ENCODE measurements at places on chromosomes 7 and 10.

GRCh38 chr7:78377532-78377931, 579.0 kb downstream of the PHTF2 start:
- no peaks in the 10 kb centered on the region for H3K27me3 ChIP-seq
- H3K36me3 ChIP-seq = no peaks in the 10 kb centered on the region
- H3K4me3 ChIP-seq = no peak overlapping the region
- H3K4me1 ChIP-seq = no peaks in the 10 kb centered on the region
- no peak for DNase-seq

DNA sequence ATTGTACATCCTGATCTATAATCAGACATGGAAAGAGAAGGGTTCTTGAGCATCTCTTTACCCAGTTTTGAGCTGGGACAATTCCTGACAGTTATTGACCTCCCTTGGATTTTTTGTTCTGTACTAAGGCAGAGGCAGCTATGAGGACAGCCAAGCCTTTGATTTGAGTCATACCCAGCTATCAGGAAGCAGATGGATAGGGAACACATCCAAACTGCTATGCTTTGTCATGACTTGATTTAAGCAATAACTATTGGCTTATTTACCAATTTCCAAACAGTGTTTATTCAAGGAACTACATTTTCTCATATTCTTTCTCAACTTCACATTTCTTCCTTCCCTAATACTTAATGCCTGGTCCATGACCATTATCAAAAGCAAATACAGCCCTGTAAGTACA, 396.4 kb upstream of the STEAP1 start:
- H3K27me3 ChIP-seq = no peaks in the 10 kb centered on the region
- H3K4me1 ChIP-seq = no peaks in the 10 kb centered on the region
- no peak for DNase-seq
- H3K36me3 ChIP-seq = no peaks in the 10 kb centered on the region
- H3K27ac ChIP-seq = no peak overlapping the region
- H3K4me3 ChIP-seq = no peak overlapping the region

DNA sequence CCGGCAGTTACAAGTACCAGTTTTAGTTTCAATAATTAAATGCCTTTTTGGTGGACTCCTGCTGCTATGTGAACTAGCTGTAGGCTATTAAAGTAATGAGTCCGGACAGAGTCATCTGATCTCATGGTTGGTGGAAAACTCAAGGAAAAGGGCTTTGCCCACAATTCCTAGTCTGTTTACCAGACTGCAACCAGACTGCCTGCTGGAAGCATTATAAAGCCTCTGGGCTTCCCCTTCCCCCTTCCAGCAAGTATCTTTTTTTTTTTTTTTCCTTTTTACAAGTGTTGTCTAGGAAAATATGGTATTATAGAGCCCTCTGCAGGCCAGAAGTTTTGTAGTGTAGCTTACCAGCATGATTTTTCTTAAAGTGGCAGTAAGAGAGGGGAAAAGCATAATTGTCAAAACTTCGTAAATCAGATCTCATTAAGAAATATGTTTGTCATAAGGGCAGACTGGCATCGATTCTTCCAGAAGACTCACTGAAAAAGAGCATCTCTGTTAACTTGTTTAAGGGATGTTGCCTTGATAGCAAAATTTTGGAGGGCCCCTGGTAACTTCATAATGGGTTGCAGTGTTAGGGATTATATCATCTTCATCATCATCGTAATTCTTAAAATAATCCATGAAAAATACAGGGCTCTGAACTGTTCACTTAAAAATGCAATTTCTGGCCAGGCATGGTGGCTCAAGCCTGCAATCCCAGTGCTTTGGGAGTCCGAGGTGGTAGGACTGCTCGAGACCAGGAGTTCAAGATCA, 181.3 kb downstream of the TAX1BP1 start:
- H3K27ac ChIP-seq = no peak overlapping the region
- no peaks in the 10 kb centered on the region for H3K4me1 ChIP-seq
- no peak overlapping the region for H3K4me3 ChIP-seq
- no peaks in the 10 kb centered on the region for H3K36me3 ChIP-seq
- peak; percentile 60 for DNase-seq

DNA sequence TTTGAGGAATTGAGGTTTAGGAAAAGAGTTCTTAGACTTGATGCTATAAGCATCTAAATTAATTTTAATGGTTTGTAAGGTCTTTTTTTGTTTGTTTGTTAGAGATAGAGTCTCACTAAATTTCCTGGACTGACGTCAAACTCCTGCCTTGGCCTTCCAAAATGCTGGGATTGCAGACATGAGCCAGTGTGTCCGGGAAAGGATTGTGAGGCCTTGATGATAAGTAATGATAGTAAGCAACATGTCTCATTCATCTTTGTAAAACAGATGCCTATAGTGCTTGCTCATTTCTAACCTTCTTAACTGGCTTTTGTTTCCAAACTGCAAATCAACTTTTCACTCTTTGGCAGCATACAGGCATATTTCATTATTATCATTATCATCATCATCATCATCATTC, 176.0 kb upstream of the KCND2 start:
- H3K4me1 ChIP-seq = no peaks in the 10 kb centered on the region
- no peak for DNase-seq
- H3K4me3 ChIP-seq = no peak overlapping the region
- no peak overlapping the region for H3K27ac ChIP-seq
- no peaks in the 10 kb centered on the region for H3K27me3 ChIP-seq

DNA sequence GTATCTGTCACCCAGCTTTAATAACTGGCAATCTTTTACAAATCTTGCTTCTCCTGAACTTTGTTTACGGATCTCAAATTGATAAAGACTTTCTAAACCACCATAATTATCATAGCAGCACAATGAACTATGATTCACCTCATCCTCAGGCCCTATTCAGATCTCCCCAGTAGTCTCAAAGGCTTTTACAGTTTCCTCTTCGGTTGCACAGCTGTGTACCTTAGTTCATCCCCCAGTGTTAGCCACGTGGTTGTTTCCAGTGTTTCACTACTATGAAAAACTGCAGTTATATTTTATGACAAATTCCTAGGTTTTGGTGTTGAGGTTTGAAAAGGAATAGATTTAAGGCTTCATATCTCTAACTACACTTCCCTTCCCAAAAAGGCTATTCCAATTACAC, 24.9 kb downstream of the PAXIP1 start:
- H3K27ac ChIP-seq = no peak overlapping the region
- no peaks in the 10 kb centered on the region for H3K27me3 ChIP-seq
- no peaks in the 10 kb centered on the region for H3K4me1 ChIP-seq
- peaks cover 41% of the 10 kb centered on the region for H3K36me3 ChIP-seq

DNA sequence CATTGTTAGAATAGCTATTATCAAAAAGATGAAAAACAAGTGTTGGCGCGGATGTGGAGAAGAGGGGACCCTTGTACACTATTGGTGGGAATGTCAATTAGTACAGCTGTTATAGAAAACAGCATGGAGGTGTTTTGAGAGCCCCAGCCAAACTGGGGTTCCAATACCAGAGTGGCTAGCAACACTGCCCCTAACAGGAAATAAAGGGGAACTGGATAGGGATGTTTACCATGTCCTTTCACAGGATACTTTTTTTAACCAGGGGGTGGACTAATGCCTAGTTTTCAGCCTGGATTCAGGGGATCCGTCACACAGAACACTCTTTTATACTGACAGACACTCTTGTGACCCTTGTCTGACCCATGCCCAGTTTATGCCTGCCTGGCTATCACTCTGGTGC, 6.9 kb upstream of the GSTK1 start:
- no peaks in the 10 kb centered on the region for H3K27me3 ChIP-seq
- H3K4me1 ChIP-seq = no peaks in the 10 kb centered on the region
- no peak overlapping the region for H3K4me3 ChIP-seq
- no peak for DNase-seq
- no peaks in the 10 kb centered on the region for H3K36me3 ChIP-seq

GRCh38 chr10:127434006-127434405, 115.1 kb upstream of the NPS start:
- H3K36me3 ChIP-seq = peaks cover 84% of the 10 kb centered on the region
- no peaks in the 10 kb centered on the region for H3K4me1 ChIP-seq
- H3K27me3 ChIP-seq = no peaks in the 10 kb centered on the region
- DNase-seq = no peak

GRCh38 chr7:129067943-129068548, 13.1 kb upstream of the TNPO3 start:
- DNase-seq = no peak
- H3K4me1 ChIP-seq = no peaks in the 10 kb centered on the region
- H3K27me3 ChIP-seq = no peaks in the 10 kb centered on the region
- no peak overlapping the region for H3K27ac ChIP-seq
- H3K36me3 ChIP-seq = no peaks in the 10 kb centered on the region

GRCh38 chr10:70940834-70941568, 52.6 kb upstream of the PCBD1 start:
- no peak overlapping the region for H3K4me3 ChIP-seq
- no peaks in the 10 kb centered on the region for H3K27me3 ChIP-seq
- H3K27ac ChIP-seq = no peak overlapping the region
- no peak for DNase-seq
- no peaks in the 10 kb centered on the region for H3K36me3 ChIP-seq

- H3K27me3 ChIP-seq = no peaks in the 10 kb centered on the region
- no peak overlapping the region for H3K4me3 ChIP-seq
- H3K27ac ChIP-seq = no peak overlapping the region
- DNase-seq = no peak
These were observed 112.8 kb upstream of the CARD11 start for GRCh38 chr7:3156508-3156907.

DNA sequence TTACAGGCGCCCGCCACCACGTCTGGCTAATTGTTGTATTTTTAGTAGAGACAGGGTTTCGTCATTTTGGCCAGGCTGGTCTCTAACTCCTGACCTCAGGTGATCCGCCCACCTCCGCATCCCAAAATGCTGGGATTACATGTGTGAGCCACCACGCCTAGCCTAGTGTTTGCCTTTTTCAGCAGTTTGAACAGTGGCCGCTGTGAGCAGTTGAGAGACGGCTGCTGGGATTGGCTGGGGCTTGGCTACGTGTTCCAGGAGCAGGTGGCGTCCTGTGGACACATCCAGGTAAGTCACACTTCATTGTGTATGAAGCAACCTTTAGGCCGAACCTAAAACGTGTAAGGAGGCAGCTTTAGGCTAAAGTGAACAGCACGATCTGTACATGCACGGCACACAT, 231.8 kb upstream of the PITRM1 start:
- no peaks in the 10 kb centered on the region for H3K27me3 ChIP-seq
- H3K4me1 ChIP-seq = no peaks in the 10 kb centered on the region
- H3K27ac ChIP-seq = no peak overlapping the region
- H3K36me3 ChIP-seq = no peaks in the 10 kb centered on the region

DNA sequence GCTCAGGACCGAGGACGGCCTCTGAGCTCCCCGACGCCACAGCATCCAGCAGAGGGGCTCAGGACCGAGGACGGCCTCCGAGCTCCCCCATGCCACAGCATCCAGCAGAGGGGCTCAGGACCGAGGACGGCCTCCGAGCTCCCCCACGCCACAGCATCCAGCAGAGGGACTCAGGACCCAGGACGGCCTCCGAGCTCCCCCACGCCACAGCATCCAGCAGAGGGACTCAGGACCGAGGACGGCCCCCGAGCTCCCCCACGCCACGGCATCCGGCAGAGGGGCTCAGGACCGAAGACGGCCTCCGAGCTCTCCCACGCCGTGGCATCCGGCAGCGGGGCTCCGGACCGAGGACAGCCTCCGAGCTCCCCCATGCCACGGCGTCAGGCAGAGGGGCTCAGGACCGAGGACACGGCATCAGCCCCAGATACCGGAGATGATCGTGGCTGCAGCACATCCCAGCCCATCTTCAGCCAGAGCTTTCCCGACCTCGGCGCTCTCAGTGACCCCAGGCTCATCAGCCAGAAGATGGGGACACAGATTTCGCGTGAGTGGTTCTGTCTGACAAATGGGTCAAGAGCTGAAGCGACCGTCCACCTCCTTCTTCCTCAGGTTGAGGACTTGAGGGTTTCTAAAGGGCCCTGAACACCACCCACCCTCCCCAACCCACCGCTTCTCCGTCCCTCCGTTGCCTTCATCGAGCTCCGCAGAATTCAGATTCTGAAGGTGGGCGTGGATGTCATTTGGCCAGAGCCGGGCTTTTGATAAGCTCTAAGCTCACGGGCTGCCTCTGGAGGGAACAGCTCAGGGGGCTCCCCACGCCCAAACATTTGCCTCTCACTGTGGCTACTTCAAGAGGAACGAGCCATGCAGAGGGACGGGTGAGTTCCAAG, 55.8 kb upstream of the DNAAF5 start:
- no peak overlapping the region for H3K27ac ChIP-seq
- no peaks in the 10 kb centered on the region for H3K36me3 ChIP-seq
- H3K4me3 ChIP-seq = no peak overlapping the region
- H3K4me1 ChIP-seq = peaks cover 23% of the 10 kb centered on the region

- no peaks in the 10 kb centered on the region for H3K4me1 ChIP-seq
- H3K4me3 ChIP-seq = no peak overlapping the region
- no peaks in the 10 kb centered on the region for H3K36me3 ChIP-seq
- H3K27ac ChIP-seq = no peak overlapping the region
These were observed 52.1 kb downstream of the CAMK1D start for GRCh38 chr10:12401466-12401865.

- no peaks in the 10 kb centered on the region for H3K36me3 ChIP-seq
- peaks cover 8% of the 10 kb centered on the region for H3K4me1 ChIP-seq
- H3K27me3 ChIP-seq = no peaks in the 10 kb centered on the region
- H3K4me3 ChIP-seq = peak within 1 kb of the TSS; percentile 72
- peak; percentile 85 for DNase-seq
These were observed at the start of gene GLI3 for GRCh38 chr7:42236976-42237810. Gene GLI3, minus strand, starts transcription at chr7:42237209. Its CDS starts 13,956 bp downstream, at chr7:42223253.

DNA sequence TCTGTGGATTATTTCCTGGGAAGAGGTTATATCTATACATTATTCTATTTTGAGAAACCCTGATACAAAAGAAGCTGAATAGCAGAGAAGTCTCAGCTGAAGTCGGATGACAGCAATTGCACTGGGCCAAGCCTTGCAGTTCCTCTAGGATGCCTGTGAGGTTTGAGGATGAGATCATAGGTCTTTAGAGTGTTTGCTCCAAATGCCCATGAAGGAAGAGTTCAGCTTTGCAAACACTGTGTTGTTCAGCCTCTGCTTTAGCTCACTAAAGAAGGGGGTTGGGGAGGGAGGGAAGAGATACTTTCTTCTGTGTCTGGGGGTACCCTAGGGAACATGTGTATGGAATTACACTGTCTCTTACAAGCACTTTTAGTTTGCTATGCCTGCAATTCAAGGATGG, 282.5 kb upstream of the NRP1 start:
- no peak overlapping the region for H3K4me3 ChIP-seq
- no peak overlapping the region for H3K27ac ChIP-seq
- H3K36me3 ChIP-seq = no peaks in the 10 kb centered on the region
- no peaks in the 10 kb centered on the region for H3K27me3 ChIP-seq

- H3K27me3 ChIP-seq = no peaks in the 10 kb centered on the region
- H3K36me3 ChIP-seq = no peaks in the 10 kb centered on the region
- no peak overlapping the region for H3K4me3 ChIP-seq
These were observed 48.1 kb upstream of the ZNF273 start for GRCh38 chr7:64854969-64855368.
